ENCODE measurements at places on chromosomes 13 and 19.

GRCh38 chr13:98484289-98485219 lies 92.4 kb downstream of the STK24 start:
- no peak for DNase-seq

DNA sequence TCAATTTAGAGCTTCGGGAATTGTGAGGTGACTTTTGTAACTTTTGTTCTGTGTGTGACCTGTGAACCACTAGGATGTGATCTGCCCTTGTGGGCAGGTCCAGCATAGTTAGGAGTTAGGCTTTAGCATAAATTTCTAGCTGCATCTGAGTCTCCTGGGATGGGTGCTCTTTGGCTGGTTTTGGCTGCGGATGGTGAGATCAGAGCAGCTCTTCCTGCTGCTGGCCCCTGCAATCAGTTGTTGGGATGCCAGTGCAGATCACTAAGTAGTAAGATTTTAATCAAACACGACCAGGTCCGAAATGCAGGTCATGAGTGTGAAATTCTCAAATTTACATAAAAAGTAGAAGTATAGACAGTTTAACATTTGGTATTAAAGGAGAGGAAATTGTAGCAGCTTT lies 8.5 kb downstream of the CEBPG start:
- no peak for DNase-seq

DNA sequence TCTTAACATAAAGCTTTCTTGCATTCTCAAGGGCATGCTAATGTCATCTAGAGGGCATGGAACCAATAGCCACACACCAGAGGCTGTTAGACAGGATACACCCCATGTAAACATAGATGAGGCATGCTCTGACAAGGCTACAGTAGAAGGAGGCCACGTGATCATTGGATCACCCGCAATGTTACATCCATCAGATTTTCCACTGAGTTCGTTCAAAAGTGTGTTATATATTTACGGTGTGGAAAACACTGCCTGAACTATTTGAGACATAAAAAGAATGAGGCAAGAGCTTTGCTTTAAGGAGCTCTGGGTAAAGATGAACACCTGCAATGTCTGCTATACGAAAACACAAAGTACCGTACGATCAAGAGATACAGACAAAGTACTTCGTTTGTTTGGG lies 817.5 kb upstream of the SLC10A2 start:
- peak; percentile 17 for DNase-seq

GRCh38 chr19:34430738-34431625 lies 2.8 kb downstream of the UBA2 start:
- DNase-seq: peak; percentile 3

GRCh38 chr19:34600366-34600765 lies 76.6 kb downstream of the SCGB2B2 start:
- no peak for DNase-seq

- no peak for DNase-seq
Observed at GRCh38 chr13:73722120-73722519, 412.1 kb downstream of the KLF12 start.
